AG20443 (cell line): ENCODE measurements at places on chromosomes 7 and 10.
A peak's percentile ranks its signal among the peaks of the same experiment; 100 is the strongest.

- DNase-seq, result no peak
Measured at GRCh38 chr7:131265227-131265626, 62.4 kb upstream of the MKLN1 start.

DNA sequence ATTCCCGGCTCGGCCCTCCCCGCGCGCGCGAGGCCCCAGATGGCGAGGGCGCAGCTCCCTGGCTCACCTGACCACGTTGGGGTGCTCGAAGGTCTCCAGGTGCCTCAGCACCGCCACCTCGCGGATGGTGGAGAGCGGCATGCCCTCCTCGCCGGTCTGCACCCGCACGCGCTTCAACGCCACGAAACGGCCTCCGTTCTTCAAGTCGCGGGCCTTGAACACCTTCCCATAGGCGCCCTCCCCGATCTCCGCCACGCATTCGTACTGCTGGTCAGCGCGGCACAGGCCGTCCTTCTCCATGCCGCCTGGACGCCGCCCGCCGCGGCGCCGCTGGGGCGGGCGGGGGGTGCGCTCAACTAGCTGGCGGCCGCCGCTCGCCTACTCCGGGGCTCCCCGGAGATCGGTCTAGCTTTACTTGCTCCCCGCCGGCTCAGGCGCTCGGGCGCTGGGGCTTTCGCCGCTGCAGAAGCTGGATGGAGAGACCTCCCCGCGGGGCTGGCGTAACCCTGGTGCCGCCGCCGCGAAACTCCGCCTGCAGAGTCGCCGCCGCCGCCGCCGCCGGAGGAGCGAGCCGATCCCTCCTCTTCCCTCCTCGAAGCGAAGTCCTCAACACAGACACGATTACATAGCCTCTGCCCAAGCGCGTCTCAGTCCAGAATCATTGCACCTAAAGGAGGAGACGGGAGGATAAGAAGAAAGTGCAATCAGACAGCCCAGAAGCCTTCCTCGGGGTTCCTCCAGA is 3.2 kb downstream of the CDK6 start:
- DNase-seq, result peak; percentile 74

DNA sequence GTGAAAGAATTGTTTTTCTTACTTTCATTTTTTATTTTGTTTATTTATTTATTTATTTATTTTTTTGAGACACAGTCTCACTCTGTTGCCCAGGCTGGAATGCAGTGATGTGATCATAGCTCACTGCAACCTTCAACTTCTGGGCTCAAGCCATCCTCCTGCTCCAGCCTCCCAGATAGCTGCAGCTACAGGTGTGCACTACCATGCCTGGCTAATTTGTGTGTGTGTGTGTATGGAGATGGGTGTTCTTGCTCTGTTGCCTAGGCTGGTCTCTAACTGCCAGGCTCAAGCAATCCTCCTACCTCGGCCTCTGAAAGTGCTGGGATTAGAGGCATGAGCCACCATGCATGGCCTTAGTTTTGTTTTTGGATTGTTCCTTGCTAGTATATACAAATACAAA is 55.4 kb upstream of the TRIM8 start:
- no peak for DNase-seq

- no peak for DNase-seq
Measured at GRCh38 chr10:65133652-65134051, 1612.5 kb downstream of the REEP3 start.

DNA sequence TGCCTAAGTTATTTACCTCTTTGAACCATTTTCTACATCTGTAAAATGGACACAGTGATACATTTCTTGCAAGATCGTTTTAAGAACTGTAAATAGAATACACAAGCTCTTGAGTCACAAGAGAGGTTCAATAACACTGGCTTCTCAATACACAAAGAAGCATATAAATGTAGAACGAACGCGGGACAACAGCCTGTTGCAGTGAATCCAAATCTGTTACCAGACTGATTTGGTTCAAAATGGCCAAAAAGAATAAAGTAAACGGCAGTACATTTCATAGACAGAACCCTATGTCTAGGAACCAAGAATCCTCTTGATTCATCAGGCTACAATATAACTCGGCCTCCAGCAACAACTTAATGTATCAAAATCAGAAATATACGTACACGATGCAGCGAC is 701 bp downstream of the MTPAP start:
- no peak for DNase-seq

DNA sequence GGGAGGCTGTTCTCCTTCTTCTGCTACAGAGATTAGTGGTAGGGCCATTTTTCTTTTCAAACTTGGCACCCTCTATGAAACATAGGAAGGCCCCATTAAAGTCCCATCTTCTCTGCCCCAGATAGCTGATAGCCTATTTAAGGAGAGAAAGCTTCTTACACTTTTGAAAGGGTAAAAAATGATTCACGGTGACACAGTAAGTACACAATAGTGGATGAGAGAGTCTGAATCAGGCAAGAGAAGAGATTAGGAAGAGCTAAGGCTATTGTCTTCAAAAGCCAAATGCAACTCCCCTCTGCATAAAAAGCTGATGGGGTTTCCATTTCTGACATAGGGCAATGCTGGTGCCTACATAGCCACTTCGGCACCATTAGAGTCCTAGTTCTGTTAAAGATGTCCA is 3.6 kb downstream of the INA start:
- no peak for DNase-seq

DNA sequence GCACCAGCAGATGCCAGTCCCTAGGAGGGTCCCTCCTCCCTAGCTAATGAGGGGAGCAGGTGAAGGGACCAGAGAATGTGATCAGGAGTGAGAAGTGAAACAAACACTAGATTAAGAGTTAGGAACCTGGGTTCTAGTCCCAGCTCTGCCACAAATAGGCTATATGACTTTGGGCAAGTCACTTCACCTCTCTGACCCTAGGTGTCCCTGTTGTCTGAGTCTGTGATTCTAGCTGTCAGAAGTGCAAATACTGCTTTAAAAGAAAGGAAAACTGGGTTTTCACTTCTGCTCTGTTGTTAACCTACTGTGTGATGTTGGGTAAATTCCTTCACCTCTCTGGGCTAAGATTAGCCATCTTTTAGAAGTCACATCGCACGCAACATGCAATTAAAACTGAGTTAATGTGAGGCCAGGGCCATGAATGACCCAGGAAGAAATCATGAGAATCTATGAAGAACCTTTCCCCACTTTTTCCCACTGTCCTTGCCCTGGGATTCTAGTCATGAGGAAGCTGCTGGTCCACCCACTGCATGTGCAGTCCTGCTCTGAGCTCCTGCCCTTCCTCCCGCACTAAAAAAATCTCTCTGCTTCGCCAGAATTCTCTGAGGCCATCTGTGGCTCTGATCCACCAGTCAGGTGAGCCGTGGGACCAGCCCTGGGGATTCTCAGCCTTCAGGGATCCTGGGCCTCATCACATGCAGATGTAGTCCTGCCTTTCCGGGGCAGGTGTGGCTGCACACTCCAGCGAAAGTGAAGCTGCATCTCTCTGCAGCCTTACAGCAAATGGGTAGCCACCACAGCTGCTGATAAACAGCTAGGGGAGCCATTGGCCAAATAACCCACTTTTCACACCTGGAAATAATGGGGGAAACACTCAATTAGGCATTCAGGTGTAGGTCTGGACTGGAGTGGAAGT is 181.7 kb downstream of the PLXNA4 start:
- no peak for DNase-seq

- DNase-seq, result peak; percentile 58
Measured at GRCh38 chr10:59362959-59363381, 621 bp upstream of the FAM13C start.
